ENCODE measurements at places on chromosomes 12 and 14.

GRCh38 chr14:23077962-23078361 lies 17.0 kb downstream of the ACIN1 start:
- DNase-seq, result no peak

DNA sequence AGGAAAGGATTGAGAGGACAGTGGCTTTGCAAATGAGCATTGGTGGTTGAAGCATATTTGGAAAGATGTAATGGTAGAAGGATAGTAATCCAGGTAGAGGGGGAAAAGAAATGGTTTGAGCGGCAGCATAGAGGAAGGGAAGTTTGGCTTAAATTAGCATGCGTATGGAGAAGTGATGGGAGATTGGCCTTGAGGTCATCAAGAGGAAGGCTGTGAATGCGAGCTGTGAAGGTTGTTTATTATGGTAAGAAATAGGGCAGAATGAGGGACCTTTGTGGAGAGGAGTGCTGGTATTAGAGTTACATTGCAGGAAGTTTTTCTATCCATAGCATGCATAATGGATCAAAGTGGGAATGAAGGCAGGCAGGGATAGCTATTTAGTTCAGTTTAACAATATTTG lies 162.1 kb downstream of the TMTC2 start:
- no peak for DNase-seq

- DNase-seq, result no peak
These were observed 207.4 kb upstream of the EEA1 start for GRCh38 chr12:93136253-93137055.

DNA sequence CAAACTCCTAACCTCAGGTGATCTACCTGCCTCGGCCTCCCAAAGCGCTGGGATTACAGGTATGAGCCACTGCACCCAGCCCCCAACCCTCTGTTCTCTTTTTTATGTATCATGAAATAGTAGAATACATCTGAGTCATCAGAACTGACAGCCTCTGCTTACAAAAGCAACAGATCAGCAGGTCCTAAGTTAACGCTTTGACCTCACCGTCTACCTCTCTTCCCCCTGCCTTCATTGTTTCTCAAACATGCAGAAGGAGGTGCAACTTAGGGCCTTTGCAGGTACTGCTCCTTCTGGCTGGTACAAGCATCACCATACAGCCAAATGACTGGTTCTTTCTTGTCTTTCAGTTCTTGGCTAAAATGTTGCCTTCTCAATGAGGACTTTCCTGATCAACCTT lies 249.2 kb downstream of the PAWR start:
- no peak for DNase-seq

GRCh38 chr14:75631453-75631831 lies 29.2 kb downstream of the ERG28 start:
- no peak for DNase-seq

- no peak for DNase-seq
These were observed 53.6 kb upstream of the BCL11B start for GRCh38 chr14:99325591-99325990.

GRCh38 chr12:3218228-3219171 lies 141.3 kb downstream of the TSPAN9 start:
- no peak for DNase-seq

DNA sequence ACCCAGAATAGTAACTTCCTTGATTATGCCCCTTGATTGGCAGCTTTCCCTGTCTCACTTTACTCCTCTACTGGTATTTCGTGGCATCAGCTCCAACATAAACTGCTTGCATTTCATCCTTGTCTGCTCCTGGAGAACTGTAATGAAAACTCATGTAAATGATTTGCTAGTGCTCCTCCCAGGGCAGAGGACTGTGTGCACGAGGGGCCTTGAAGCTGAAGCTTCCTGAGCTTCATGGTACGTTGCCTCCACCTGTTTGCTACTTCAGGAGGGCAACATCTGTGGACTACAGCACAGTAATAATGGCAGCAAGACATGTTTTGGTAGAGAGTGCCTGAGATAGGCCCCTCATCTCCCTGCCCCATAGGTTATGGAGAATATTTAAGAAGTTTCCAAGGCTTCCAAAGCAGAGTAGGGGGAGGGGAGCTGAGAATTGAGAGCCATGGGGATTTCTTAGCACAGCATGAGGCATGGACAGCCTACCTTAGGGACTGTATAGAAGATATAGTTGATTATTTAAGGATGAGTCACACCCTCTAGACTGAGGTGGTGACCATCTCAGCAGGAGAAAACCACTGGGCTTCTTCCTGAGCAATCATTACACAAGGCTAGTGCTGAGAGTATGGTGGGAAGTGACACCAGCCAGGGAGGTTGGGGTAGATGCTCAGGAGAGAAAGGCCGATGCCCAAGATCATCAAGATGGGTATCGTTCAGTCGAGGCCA lies 29.5 kb downstream of the CCDC198 start:
- DNase-seq, result no peak

- DNase-seq, result no peak
These were observed 93.9 kb downstream of the PLBD1 start for GRCh38 chr12:14473707-14474287.

DNA sequence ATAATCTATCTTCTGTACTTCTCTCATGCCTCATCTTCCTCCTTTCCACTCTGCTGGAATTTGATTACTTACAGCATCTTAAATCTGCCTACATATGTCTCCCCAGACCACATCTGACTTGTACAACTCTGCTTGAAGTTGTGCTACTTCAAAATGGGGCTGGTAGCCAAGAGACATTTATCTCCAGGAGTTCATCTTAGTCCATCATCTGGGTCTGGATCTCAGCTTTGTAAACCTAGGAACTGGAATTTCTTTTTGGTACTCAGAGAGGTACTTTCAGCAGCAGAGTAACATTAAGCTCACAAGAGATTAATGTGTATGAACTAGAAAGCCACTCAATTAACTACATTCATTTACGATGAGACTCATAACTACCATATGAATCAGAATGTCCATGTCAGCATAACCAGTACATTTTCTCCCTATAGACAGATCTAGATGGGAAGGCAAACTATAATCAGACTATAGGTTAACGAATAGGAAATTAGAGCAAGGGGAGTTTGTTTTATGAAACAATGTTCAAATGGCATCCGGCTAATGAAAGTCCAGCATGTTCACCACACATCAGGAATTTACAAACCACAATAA lies 178.8 kb downstream of the CEP128 start:
- DNase-seq, result no peak

DNA sequence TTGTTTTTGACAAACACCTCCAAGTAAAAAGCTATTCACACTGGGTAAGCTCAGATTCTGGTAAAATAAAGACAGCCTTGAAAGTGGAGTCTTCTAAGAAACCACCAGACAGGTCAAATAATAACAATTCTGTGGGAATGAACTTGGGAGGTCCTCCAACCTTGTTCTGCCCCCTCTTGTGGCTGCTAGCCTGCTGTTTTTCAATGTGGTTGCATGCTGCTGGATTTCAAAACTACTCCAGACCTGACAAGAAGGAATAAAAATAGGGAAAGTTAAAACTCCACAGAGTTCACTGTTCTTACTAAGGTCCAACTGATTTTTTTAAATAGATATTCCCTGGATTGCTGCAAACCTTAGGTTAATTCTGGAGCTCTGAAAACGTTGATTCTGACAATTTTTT lies 32.2 kb upstream of the RIN3 start:
- DNase-seq, result no peak

DNA sequence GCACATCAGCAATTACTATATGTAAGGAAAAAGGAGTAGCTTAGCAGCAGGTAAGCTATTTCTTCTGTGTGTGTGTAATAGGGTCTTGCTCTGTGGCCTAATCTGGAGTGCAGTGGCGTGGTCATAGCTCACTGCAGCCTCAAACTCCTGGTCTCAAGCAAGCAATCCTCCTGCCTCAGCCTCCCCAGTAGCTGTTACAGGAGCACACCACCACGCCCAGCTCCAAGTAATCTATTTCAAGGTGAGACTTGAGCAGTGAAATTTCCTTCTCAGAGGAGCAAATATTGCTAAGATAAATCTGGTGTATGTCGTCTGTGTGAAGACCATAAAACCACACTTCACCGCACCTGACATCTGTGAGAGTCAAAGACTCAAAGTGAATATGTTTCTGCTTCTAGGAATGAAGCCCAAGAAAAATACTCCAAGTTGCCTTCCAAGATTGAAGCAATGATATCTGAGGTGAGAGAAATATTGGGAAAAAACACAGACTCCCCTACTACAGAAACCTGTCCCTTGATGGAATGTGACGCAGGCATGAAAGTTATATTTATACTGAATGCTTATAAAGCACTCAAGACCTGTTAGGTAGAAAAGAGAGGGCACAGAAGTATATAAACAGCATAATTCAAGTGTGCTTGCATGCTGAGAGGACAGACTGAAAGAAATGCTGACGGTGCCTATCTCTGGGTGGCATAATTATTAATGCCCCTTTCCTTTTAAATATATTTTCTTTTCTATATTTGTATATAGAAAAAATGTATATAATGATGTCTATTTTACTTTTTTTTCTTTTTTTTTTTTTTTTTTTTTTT lies 2.5 kb upstream of the SELPLG start:
- DNase-seq, result no peak

DNA sequence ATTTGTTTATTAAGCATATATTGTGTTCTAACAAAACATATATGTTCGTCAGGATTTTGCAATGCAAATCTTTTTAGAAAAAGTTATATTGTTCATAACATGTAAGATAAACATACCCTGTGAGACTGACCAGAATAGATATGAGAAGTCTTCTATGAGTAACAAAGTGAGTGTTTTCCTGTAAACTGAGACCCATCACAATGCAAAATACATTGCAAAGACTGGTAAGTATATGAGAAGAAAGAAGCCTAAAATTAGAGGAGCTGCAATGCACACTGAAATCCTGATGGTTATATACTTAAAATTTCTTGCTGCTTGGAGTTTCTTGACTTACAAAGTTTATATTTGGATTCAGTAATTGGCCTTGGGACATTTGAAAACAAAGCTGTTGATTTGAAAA lies 6.0 kb downstream of the HMGA2 start:
- DNase-seq, result no peak

- no peak for DNase-seq
These were observed 222.6 kb upstream of the SYT1 start for GRCh38 chr12:78641837-78642423.

DNA sequence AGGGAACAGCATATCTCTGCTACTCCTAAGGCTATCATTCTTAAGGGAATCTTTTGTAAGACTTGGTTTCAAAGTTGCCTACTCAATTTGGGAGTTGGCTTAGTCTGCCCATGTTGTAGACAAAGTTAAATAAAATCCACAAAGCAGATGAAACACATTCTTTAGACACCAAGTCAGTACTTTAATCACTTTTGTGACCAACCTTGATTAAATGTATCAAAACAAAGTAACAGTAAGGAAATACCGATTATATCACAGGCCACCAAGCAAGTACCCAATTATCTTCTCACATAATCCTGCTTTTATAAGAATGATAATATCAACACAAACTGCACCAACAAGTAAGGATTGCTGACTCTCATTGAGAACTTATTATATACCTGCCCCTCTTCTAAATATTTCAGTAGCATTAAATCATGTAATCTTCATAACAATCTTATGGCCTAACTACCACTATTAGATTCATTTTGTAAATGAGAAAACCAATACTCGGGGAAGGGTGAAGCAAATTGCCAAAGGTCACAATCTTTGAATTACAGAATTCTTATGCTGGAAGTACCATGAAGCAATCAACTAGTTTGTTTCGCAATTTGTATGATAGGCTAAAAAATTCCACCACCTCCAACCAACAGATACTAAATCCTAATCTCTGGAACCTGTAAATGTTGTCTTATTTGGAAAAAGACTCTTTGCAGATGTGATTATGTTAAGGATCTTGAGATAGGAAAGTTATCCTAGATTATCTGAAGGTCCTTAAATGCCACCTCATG lies 12.6 kb upstream of the DIO2 start:
- DNase-seq, result no peak

- DNase-seq, result no peak
These were observed 75.9 kb downstream of the NINJ2 start for GRCh38 chr12:587132-588023.

DNA sequence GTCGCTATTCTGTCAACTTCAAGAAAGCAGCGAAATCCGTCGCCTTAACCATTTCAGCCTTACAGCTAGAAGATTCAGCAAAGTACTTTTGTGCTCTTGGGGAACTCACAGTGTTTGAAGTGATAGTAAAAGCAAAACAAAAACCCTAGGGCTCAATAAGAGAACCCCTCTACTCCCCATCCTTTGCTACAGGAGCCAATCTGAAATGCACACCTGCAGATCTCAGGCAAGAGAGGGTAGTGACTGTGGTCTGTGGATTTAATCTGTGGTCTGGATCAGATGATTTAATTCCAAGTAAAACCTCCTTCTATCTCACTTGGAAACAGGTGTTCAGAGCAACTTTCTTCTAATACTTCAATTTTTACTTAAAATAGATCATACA lies 422.9 kb upstream of the OR4E1 start:
- DNase-seq, result no peak

GRCh38 chr12:23666866-23667265 lies 282.6 kb downstream of the SOX5 start:
- DNase-seq, result no peak

DNA sequence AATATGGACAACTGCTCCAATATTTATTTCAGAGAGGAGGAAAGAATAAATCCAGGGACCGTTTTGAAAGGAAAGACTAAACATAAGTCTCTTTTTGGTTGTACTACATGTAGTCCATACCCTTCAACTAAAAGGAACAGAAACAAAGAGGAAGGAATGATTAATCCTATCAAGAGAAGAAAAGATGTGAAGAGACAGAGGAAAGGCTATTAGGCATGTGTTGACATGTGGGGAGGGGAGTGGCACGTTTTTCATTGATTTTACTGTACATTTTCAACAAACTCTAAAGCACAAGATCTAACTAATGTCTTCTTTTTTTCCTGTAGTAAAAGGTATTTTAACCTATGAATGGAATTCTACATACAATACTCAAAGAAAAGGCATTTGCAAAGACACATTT lies 85.6 kb downstream of the NAV3 start:
- no peak for DNase-seq

- DNase-seq, result no peak
These were observed 693 bp downstream of the MAP3K9 start for GRCh38 chr14:70808416-70809224.

Data from amygdala (tissue), 56 donors.